ENCODE measurements at places on chromosomes 3 and 15. TPM values are rescaled to one million over a fixed set of nuclear protein-coding genes. Genes with fewer than 3 reads are reported as not detected.

- DNase-seq, result no peak
These were observed 69.9 kb downstream of the COL8A1 start for GRCh38 chr3:99708207-99708745.

GRCh38 chr3:13060341-13060910, 12.8 kb downstream of the IQSEC1 start:
- no peak for DNase-seq

WDR93 gene
- not detected for total RNA-seq

- no peak for DNase-seq
These were observed 42.9 kb downstream of the WNT7A start for GRCh38 chr3:13836658-13837587.

ESYT3 gene
- 2.9 TPM for total RNA-seq

GRCh38 chr15:79724312-79724711, 172.5 kb downstream of the MTHFS start:
- no peak for DNase-seq

DNA sequence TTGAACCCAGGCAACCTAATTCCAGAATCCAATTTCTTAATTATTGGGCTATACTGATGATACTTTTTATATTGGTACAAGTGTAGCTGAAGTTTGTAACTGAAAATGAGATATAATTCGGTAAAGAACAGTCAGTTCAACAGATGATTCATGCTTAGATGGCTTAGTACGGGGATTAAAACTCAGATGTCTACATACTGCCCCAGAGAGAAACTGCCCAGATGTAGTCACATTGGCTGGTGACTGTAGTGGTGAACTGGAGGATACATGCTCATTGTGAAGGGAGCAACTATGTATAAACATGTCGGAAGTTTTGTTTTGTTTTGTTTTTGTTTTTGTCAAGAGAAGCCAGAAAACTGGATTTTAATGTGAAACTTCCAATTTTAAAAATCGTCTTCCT, 179.6 kb downstream of the ADAMTSL3 start:
- DNase-seq, result no peak

DNA sequence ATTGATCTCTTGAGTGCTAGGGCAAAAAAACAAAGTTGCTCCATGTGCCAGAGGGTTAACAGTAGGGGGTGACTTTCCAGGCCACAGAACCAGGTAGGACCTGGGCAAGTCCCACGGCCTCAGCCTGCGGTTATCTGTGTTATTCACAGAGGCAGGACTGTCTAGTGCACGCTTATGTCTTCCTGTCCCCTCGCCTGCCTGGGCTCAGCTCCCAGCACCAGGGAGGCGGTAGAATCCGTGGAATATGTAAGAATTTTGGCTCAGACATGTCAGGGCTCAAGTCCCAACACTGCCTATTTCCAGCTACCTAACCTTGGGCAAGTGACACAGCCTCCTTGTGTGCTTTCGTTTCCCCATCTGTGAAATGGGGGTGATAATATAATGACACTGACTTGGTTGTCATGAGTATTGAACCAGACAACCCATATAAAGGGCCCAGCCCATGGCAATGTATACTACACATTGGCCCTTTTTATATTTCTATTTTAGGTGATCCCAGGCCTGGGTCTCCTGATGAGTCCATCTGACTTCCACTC, 44.3 kb upstream of the FLNB start:
- DNase-seq, result no peak

DNA sequence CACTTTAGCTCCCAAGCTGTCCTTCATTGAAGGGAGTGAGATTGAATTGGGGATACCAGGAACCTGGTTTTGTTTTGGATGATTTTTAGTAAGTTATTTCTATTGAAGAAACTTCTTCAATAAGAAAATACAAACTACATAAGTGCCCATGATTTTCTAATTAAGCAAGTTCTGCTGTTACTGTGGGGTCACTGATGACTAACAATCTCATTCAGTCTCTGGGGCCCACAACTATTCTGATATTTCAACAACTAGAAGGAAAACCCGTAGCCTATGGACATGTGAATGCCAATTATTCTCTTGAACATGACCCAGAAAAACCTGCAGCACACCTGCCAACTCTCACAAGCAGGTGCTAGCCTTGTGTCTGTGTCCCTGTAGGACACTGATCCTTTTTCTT, 184.6 kb downstream of the DCLK3 start:
- DNase-seq, result no peak

- DNase-seq, result no peak
These were observed 2.4 kb downstream of the ATP1B3 start for GRCh38 chr3:141878817-141879216.

DNA sequence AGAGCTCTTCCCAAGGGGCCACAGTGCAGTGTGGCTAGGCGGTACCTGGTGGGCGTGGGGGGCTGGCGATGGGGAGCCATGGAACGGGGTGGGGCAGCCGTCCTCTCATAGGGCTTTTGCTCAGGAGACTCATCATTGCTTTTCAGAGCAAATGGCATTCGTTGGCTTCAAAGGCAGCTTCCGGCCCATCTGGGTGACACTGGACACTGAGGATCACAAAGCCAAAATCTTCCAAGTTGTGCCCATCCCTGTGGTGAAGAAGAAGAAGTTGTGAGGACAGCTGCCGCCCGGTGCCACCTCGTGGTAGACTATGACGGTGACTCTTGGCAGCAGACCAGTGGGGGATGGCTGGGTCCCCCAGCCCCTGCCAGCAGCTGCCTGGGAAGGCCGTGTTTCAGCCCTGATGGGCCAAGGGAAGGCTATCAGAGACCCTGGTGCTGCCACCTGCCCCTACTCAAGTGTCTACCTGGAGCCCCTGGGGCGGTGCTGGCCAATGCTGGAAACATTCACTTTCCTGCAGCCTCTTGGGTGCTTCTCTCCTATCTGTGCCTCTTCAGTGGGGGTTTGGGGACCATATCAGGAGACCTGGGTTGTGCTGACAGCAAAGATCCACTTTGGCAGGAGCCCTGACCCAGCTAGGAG, 40.8 kb downstream of the MESD start:
- no peak for DNase-seq

DNA sequence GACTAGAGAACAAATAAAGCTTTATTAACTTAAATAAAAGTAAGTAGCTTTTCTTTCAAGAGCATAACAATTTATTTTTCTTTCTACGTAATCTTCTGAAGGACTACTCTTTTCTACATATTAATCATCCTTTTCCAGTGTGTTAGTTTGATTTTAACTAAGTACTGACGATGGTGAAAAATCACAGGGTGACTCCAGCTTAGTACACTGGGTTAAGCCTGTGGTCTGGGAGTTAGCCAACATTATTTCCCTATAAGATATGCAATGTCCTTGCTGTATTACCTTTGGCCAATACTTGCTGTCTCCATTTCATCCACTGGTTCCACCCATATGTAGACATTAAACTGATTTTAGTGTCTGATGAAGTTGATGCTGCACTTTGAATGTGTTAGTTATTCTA, 508.6 kb upstream of the SUCLG2 start:
- DNase-seq, result no peak
